ENCODE measurements at places on chromosomes 6 and 20.

GRCh38 chr6:53251033-53251672 is 97.6 kb downstream of the ELOVL5 start:
- H3K4me1 ChIP-seq = peaks cover 16% of the 10 kb centered on the region
- peaks cover 5% of the 10 kb centered on the region for H3K27me3 ChIP-seq
- H3K36me3 ChIP-seq = peaks cover 12% of the 10 kb centered on the region
- DNase-seq = no peak
- H3K4me3 ChIP-seq = no peak overlapping the region
- H3K27ac ChIP-seq = peak overlapping the region; percentile 21

- H3K4me3 ChIP-seq = no peak overlapping the region
- H3K27ac ChIP-seq = no peak overlapping the region
- peaks cover 50% of the 10 kb centered on the region for H3K4me1 ChIP-seq
- DNase-seq = no peak
Observed at GRCh38 chr6:110338820-110339470, 19.2 kb downstream of the METTL24 start.

DNA sequence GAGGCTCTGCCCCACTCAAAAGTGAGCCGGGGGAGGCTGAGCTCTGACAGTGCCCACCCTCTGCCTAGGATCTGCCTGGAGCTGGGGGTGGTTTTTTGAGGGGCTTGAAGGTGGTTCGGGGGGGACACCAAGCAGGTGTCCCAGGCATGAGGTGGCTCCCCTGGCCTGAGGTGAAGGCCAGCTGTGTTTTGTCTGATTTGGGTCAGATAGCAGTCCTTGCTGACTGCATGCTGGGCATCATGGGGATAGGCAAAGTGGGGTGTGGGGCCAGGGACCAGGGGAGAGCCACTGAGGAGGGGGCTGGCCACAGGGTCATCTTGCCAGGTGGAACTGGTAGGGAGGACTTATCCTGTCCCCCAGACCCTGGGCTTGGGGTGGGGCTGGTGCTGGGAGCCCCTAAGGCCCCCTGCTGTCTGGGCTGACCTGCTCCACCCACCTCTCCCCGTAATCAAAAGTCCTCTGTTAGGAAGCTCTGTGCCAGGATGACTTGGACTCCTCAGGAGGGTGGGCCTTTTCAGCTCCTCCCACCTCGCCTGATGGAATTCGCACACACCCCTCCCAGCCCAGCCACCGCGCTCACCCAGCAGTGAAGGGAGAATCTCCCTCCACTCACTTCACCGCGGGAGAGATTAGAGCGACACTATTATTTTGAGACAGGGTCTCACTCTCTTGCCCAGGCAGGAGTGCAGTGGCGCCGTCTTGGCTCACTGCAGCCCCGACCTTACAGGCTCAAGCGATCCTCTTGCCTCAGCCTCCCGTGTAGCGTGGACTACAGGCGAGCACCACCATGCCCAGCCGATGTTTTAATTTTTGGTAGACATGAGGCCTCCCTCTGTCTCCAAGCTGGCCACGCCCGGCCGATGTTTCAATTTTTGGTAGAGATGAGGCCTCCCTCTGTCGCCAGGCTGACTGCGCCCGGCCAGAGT is 1.5 kb upstream of the COL9A3 start:
- H3K4me1 ChIP-seq = peaks cover 15% of the 10 kb centered on the region
- peak overlapping the region; percentile 52 for H3K4me3 ChIP-seq
- H3K36me3 ChIP-seq = no peaks in the 10 kb centered on the region
- H3K27ac ChIP-seq = no peak overlapping the region

- H3K4me1 ChIP-seq = peaks cover 41% of the 10 kb centered on the region
- peak overlapping the region; percentile 20 for H3K27ac ChIP-seq
- H3K36me3 ChIP-seq = no peaks in the 10 kb centered on the region
- H3K27me3 ChIP-seq = peaks cover 53% of the 10 kb centered on the region
- H3K4me3 ChIP-seq = no peak overlapping the region
Observed at GRCh38 chr6:1144842-1145767, 166.8 kb upstream of the FOXQ1 start.

- H3K27ac ChIP-seq = no peak overlapping the region
- H3K4me1 ChIP-seq = peaks cover 45% of the 10 kb centered on the region
- peaks cover 22% of the 10 kb centered on the region for H3K27me3 ChIP-seq
- H3K36me3 ChIP-seq = no peaks in the 10 kb centered on the region
- no peak overlapping the region for H3K4me3 ChIP-seq
- DNase-seq = no peak
Observed at GRCh38 chr20:51384875-51385274, 157.6 kb downstream of the NFATC2 start.

DNA sequence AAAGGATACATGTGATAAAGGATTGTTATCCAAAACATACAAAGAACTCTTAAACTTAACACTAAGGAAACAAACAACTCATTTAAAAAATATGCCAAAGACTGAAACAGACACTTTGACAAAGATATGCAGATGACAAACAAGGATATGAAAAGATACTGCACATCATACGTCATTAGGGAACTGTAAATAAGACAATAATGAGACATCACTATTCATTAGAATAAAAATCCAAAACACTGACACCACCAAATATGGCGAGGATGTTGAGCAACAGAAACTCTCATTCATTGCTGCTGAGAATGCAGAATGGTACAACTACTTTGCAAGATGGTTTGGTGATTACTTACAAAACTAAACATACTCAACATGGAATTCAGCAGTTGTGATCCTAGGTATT is 156.5 kb upstream of the FOXA2 start:
- H3K27ac ChIP-seq = no peak overlapping the region
- peaks cover 7% of the 10 kb centered on the region for H3K27me3 ChIP-seq
- H3K36me3 ChIP-seq = no peaks in the 10 kb centered on the region
- no peaks in the 10 kb centered on the region for H3K4me1 ChIP-seq
- no peak for DNase-seq

- peak; percentile 62 for DNase-seq
- H3K27ac ChIP-seq = no peak overlapping the region
- H3K36me3 ChIP-seq = no peaks in the 10 kb centered on the region
- peak overlapping the region; percentile 84 for H3K4me3 ChIP-seq
- no peaks in the 10 kb centered on the region for H3K27me3 ChIP-seq
- H3K4me1 ChIP-seq = peaks cover 72% of the 10 kb centered on the region
Observed at GRCh38 chr6:35727935-35728682, 8.7 kb upstream of the ARMC12 start.

DNA sequence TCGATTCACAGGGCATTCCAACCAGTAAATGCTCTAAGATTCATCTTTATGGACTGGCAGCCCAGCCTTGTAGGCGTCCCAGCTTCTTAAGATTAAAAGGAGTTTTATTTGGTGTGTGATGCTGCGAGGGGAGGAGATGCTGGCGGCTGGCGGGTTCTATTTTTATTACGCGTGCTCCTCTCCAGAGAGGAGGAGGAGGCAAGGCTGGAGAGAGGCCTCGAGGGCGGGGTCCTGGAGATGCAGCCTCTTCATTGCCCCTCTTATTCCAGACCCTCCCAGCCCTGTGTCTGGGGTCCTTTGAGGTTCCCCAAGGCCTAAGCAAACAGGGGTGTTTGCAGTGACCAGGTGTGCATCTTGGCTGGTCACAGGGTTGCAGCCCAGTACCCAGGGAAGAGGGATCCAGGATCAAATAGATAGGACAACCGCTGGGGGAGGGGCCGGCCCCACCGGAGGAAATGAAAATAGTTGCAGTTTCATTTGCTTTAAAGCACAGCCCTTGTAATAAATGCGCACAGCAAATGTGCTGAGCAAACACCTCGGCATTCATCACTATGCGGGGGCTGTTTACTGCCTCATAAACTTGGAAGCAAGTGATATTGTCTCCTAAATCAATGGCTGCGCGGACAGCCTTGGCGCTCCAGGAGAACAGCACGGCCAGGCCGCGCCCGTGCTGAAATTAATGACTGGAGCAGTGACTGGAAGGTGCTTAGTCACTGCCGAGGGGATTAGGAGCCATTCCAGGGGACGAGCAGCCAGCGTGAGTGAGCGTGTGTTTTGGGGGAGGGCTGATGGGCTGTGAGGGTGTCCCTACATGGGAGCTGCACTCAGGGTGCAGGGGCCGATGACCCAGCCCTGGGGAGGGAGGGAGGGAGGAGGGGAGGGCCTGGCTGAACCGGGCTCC is 83.0 kb downstream of the TMEM242 start:
- no peak overlapping the region for H3K27ac ChIP-seq
- H3K27me3 ChIP-seq = peaks cover 48% of the 10 kb centered on the region
- H3K4me3 ChIP-seq = peak overlapping the region; percentile 29
- no peaks in the 10 kb centered on the region for H3K36me3 ChIP-seq
- DNase-seq = peak; percentile 49

All from nephron progenitor cell (in vitro differentiated cells).